ENCODE measurements at places on chromosomes 2 and 18.

DNA sequence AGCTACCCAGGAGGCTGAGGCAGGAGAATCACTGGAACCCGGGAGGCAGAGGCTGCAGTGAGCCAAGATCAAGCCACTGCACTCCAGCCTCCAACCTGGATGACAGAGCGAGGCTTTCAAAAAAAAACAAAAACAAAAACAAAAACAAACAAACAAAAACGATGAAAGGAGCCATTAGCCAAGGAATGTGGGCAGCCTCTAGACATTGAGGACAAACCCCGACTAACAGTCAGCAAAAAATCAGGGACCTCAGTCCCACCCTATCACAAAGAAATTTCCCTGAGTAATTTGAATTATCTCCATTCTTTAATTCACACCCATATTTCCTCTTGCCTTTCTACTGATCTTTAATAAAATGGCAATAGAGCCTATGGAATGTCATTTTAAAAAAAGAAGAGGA is 75.8 kb downstream of the MBD2 start:
- DNase-seq, result no peak

GRCh38 chr2:9944330-9944758 is 7.1 kb upstream of the GRHL1 start:
- DNase-seq, result no peak

- DNase-seq, result no peak
Observed at GRCh38 chr2:72681016-72681995, 144.5 kb downstream of the EXOC6B start.

DNA sequence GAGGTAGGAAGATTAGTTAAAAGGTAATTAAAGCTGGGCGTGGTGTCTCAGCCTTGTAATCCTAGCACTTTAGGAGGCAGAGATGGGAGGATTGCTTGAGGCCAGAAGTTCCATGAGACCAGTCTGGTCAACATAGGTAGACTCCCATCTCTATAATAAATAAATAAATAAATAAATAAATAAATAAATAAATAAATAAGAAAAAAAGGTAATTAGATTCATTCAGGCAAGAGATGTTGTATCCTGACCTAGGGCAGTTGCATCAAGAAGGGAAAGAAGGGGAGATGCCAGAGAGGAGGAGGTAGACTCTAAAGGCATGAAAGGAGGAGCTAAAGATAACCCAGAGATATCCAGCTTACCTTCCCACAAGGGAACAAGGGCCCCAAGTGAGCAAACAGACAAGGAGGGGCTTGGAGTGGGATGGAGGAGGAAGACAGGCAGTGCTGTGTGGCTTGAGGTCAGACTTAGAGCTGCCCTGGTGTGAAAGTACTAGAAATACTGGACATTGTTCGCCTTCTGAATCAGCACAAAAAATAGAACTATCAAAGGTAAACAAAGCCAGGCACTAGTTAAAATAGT is 7.4 kb upstream of the RAB1A start:
- no peak for DNase-seq

DNA sequence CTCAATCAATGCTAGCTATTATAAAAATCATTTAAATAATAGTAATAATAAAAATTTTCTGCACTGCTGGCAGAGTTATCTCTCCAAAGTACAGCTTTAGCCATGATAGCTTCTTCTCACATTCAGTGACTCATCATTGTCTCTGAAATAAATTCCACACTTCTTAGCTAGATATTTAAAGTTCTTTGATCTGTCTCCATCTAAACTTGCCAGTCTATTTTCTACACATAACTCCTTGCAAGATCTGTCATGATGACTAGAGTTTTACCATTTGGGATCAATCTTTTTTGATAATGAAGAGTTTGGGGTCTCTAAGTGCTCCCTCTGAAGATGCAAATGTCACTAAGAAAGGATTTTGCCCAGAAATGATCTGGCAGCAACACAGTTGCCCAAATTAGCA is 155.4 kb upstream of the LHCGR start:
- DNase-seq, result no peak

DNA sequence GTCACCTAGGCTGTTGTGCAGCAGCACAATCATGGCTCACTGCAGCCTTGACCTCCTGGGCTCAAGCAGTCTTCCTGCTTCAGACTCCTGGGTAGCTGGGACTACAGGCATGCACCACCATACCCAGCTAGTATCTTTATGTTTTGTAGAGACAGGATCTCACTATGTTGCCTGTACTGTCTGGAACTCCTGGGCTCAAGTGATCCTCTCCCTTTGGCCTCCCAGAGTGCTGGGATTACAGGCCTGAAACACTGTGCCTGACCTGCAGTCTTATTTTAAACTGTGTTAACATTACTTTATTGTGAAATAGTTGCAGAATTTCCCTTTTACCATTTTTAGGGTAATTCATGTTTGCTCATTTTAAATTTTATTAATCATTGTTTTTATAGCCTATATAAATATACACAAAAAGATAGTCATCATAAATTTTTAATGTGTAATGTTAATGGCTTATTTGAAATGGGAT is 24.6 kb downstream of the EML4 start:
- DNase-seq, result no peak

- DNase-seq, result no peak
Observed at GRCh38 chr2:66439812-66440542, 5.1 kb downstream of the MEIS1 start.

DNA sequence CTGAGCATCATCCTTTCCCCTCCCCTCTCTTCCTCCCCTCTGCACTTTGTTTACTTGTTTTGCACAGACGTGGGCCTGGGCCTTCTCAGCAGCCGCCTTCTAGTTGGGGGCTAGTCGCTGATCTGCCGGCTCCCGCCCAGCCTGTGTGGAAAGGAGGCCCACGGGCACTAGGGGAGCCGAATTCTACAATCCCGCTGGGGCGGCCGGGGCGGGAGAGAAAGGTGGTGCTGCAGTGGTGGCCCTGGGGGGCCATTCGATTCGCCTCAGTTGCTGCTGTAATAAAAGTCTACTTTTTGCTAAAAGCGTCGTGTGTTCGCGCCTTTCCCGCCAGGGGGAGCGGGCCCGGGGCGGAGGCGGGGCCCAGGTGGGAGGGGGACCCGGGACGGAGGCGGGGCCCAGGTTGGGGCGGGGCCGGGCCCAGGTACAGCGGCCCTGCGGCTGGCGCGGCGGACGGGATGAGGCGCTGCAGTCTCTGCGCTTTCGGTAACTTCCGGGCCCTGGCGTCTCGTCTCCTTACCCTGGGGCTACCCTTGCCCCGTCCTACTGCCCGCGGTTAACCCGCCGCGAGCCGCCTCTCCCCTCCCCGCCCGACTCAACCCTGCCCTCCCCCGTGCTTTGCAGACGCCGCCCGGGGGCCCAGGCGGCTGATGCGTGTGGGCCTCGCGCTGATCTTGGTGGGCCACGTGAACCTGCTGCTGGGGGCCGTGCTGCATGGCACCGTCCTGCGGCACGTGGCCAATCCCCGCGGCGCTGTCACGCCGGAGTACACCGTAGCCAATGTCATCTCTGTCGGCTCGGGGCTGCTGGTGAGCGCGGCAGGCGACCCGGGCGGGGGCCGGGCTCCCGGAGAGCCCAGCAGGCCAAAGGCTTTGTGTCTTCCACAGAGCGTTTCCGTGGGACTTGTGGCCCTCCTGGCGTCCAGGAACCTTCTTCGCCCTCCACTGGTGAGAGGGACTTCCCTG is at the start of gene KRTCAP3:
KRTCAP3 (plus strand) TSS at position 424 of the 962 bp plus-strand sequence; CDS start at position 456, 32 bp downstream.
- peak; percentile 37 for DNase-seq

DNA sequence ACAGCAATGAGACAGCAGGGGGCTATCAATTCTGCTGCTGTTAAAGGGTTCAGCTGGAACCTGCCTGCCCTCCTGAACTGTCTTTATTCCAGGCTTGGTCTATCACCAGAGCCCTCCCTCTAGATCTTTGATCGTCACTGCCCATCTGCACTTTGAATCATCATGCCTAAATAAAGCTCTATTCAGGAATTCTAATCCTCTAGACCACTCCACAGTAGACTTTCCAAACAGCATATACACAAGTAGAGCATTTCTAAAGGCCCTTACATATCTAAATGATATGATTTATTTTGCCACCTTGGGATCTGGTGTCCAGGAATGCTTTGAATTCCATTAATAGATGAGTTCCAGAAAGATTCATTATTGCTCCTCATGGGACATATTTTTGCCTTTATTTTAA is 542.1 kb upstream of the SYT4 start:
- DNase-seq, result no peak

Measured in NCI-H2081 treated with DMSO at 0.1 percent for 48 hours (cell line).